ENCODE measurements at places on chromosomes 5 and 9. TPM values are rescaled to one million over a fixed set of nuclear protein-coding genes. Genes with fewer than 3 reads are reported as not detected.

DNA sequence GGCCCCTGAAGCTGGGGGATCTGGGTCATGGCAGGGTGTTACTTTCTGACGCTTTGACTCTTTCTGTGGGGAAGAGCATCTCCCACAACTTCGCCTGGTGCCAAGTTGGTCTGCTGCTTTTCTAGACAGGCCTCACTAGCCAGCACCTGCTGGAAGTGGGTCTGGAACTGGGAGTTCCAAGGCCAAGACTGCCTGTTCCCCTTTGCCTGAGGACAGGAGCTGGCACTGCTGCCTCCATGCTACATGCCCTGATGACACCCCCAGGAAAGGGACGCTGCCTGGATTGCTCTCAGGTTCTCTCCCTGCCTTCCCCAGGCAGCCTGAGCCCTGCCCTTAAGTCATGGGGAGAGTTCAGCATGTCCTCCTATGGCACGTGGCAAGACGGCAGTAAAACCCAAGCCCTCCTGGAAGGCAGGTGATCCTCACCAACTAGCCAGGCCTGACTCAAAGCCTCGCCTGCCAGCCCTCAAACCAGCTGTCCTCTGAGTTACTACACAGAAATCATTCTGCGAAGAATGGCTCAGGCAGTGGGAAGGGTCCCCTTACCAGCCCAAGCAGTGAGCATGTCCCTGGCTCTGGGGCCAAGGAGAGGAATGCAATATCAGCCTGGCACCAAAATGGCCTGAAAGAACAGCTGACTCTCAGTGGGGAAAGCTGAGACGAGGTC is 35.8 kb downstream of the SEC61B start:
- DNase-seq, result no peak

- DNase-seq, result no peak
Measured at GRCh38 chr5:83726912-83727311, 6.3 kb upstream of the HAPLN1 start.

DNA sequence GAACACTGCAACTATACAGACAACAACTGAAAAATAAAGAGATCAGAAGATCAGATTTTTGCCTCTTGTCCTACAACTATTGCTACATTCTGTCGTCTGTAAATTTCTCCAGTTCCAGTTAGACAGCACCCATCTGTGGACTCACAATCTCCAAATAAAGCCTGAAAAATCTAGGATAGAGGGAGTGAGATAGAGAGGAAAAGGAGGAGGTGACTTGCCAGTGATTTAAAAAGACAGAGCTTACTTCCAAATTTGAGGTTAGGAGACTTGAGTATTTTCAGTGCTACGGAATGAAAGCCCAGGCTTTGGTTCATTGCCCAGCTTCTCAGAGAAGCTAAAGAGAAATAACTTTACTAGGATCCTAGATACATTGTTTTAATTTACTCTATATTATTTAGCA is 63.6 kb downstream of the PTCD2 start:
- no peak for DNase-seq

GRCh38 chr5:140364472-140364765 is 4.4 kb downstream of the SLC4A9 start:
- no peak for DNase-seq

DNA sequence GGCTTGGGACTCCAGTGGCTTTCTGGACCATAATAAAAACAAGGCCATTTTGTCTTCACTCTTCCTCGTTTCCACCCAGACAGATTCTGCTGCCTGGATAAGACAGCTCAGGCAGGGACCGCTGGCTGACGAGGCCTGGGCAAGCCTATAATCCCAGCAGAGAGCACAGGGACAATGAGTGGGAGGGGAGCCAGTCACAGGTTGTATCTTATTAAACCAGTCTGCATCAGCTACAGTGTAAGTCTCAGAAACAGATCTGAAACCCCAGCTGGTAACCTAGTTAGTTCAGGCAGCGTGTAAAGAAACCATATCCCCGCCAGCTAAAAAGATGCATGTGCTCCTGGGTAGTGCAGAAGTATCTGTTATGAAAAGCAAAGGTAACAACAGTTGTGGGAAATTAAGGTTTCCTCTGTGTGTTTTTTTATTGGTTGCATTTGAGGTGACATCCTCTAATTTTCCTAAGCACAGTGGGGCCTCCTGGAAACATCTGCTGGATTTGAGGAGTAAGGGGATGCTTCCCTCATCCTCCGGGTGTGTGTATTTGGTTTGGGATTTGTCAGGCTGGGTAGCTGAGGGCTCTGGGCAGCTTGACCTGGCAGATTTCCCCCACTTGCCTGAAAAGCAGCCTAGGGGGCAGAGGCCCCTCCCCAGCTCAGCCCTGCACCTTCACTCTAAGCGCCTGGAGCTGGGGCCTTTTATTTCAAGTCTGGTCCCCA is 15.2 kb upstream of the TAL2 start:
- DNase-seq, result no peak

The GGTA1 gene
- not detected for total RNA-seq

The NDUFB6 gene
- total RNA-seq, result 119 TPM

The NR5A1 gene
- not detected for total RNA-seq

The ANKRD34B gene
- total RNA-seq, result not detected
